ENCODE measurements at places on chromosomes 3 and 15.

GRCh38 chr3:196774848-196775422 is 35.3 kb downstream of the PAK2 start:
- DNase-seq = no peak

DNA sequence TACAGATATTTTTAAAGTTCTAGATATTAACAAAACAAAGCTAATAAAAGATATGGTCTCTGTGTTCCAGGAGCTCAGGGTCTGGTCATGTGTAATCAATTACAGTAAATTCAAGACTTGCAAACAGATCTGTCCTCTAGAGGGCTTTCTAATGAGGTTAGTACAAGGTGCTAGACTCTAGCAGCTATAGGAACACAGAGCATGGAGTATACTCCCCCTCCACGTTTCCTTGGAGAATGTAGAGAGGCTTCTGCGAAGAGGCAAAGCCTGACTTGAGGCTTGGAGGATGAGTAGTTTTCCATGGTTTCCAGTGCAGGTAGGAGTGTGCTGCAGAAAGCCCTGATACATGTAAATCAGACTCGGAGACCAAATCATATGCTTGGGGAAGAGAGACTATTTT is 32.7 kb upstream of the DLG1 start:
- no peak for DNase-seq

- no peak for DNase-seq
These were observed 62.0 kb downstream of the PLD1 start for GRCh38 chr3:171748064-171748924.

DNA sequence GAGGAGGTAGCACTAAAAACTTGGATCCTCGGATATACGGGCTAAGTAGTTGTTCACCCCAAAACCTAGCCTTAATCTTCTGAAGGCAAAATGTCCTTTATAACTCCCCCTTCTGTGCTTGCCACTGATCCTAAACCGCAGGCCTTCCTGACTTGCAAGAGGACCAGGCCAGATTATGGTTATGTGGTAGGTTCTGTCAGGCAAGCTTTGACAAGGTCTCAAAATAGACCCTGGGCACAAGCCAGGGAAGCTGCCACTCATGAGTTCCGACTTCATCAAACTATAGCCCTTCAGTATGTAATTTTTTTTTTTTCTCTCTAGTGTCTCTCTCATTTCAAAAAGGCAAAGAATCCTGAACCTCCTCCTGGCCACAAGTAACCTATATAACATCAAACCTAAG is 3.2 kb downstream of the LRRFIP2 start:
- DNase-seq = no peak

- no peak for DNase-seq
These were observed 40.0 kb downstream of the ATP13A3 start for GRCh38 chr3:194446754-194447153.

DNA sequence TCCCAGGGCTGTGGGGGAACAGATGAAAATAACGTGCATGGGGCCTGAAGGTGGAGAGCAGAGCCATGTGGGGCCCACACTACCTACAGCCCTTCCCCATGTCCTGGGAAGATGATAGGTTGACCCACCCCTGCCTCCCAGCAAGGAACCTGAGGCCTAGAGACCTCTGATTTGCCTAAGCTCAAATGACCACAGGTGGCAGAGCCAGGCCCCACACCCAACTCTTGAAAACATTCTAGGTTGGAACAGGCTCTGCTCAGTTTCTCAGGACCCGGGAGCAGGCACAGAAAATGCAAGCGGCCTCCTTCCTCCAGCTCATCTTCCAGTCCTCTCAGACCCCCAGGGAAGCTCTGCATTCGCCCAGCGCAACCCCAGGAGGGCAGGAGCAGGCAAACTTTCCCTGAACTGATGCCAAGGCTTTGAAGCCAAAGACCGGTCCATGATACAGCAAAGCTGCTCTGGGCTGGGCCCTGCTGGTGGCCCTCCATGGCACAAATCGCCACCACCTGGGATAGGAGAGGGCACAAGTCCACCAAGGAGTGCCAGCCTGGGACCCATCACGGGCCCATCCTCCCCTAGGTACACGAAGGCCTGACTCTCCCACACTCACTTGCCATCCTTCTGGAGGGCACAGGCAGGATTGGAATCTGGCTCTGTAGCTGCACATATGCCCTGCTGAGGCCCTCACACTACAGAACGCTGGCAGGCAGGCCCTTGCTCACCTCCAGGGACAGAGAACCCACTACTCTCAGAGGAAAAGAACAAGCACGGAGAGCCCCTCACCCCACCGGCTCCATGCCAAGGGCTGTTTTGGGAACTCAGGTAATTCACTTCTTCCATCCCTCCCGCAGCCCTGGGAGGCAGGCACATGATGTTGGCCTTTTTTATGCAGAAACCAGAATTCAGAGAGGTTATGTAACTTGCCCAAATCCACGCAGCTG is 51.0 kb upstream of the FURIN start:
- DNase-seq = no peak

DNA sequence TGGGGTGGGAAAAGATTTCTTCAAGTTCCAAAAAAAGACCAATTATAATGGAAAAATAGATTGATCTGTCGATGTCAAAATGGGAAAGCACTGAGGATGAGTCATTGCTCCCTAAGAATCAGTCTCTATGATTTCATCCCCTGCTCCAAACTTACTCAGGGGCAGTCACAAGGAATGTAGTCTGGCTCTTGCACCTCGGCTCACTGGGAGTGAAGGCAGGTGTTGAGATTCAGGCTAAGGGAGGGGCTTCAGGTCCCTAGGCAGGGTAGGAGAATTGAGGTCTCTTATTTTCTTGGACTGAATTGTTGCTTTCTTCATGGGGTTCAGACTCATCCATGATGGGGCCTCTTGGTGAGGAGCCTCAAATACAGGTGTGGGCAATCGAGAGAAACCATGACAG is 14.2 kb downstream of the ESYT3 start:
- no peak for DNase-seq

DNA sequence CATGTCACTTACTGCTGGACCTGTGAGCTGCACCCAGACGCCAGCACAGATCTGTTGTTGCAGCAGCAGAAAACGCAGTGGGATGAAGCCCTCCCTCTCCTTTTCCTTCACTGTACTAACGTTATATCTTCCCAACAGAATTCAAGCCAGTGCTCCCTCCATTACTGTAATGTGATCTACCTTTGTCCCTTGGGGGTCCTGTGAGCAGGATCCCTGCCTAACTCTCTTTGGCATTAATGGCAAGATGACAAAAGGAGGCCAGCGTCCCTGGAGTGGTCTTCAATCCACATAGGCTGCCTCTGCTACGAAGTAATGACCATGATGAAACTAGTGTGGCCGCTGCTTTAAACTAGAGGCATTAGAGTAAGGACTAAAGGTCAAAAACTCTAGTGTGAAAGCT is 69.3 kb upstream of the SOX14 start:
- DNase-seq = no peak

DNA sequence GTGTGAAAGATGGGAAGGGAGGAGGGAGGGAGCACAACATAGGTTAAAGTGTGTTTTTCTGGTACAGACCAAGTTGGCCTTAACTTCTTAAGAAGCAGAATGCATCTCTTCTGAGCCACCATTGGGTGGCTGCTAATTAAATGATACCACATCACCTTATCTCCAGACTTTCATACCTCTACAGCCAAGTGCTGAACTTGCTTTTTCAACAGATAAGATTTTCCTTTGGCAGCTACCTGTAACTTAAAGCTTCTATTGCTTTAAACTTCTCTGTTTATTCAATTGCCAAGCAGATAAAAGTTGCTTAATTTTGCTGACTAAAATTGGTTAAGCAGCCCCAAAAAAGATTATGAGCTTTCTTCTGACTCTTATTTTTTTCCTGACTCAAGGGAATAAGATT is 292.4 kb upstream of the SGO1 start:
- DNase-seq = no peak

GRCh38 chr3:107978131-107979055 is 112.4 kb downstream of the CD47 start:
- DNase-seq = no peak

DNA sequence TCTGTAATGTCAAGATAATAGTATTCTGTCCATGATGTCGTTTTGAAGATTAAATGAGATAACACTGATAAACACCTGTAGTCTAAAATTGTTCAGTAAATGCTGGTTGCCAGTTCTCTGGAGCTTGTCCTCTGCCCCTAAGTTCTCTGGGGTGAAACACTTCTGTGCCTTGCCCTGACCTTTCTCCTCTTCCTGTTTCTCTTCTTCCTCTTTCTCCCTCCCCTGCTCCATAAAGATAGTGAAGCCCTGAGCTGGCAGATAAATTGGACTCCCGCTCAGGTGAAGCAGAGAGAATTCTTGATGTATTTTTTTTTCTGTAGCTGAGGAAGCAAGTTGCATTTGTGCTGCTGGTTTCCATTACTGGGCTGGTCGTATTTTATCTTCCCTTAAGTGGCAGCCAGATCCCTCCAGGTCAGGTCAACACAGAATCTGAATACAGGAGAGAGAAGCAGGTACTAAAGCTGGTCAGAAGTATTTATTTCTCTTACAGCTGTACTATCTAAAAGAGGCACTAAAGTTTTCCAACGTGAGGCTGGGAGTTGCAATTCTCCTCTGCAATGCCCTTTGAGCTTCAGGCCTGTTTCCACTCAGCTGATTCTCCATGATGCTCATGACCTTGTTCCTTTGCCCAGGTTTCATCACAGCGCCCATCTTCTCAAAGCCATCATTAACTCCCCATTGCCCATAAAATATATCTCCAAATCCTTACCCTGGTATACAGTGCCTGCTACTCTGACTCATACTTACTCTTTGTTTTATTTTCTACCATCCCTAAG is 319.3 kb upstream of the CFAP20DC start:
- DNase-seq = no peak

- DNase-seq = no peak
These were observed 47.7 kb downstream of the CMSS1 start for GRCh38 chr3:99865321-99865720.

- DNase-seq = no peak
These were observed 72.0 kb upstream of the RASGRP1 start for GRCh38 chr15:38636597-38636996.

- no peak for DNase-seq
These were observed 5.4 kb upstream of the ACAN start for GRCh38 chr15:88797663-88798339.

DNA sequence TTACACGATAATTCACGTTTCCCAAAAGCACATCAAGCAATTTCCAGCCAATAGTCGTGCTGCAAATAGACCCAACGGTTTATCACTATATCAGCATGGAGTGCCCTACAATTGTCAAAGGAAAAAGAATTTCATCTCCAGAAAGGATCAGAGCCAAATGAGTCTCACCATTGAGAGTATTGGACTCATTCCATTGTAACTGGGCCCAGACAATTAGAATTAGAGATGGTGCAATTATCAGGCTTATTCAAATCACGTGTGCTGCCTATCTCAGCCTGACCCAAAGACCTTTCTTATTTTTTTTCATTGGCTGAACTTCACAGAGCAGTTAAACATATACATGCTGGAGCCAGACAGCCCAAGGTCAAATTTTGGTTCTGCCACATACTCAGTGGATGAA is 87.0 kb upstream of the LRTM1 start:
- no peak for DNase-seq

DNA sequence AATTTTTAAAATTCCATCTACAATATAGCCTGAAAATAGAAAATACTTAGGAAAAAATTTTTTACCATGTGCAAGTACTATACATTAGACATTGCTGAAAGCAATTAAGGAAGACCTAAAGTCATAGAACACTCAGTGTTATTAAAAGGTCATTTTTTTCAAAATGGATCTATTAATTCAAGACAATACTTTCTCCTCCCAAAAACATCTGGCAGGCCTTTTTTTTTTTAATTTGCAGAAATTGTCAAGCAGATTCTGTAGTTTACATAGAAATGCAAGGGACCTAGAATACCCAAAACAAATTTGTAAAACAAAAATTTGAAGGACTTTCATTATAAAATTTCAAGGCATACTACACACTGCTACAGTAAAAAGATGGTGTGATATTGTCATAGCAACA is 238.4 kb upstream of the VEPH1 start:
- no peak for DNase-seq

DNA sequence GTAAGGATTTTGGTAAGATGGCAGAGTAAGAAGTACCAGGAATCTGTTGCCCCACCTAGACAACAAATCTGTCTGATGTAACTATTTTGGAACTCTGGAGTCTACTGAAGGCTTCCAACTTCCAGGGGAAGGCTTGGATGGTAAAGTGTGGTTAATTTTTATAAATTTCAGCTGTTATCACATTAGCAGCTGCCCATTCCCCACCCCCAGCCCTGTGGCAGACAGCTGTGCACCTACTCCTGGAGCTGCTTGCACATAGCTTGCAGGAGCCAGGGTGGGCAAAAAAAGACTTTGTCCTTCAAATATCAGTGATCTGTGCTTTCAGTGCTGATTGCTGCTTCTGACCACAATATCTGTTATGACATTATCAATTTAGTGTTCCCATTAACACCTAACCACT is 47.4 kb downstream of the FRMD5 start:
- no peak for DNase-seq

- DNase-seq = no peak
These were observed 448.8 kb downstream of the GRM7 start for GRCh38 chr3:7309641-7310102.

- no peak for DNase-seq
These were observed 88.2 kb downstream of the CPN2 start for GRCh38 chr3:194262925-194263305.

DNA sequence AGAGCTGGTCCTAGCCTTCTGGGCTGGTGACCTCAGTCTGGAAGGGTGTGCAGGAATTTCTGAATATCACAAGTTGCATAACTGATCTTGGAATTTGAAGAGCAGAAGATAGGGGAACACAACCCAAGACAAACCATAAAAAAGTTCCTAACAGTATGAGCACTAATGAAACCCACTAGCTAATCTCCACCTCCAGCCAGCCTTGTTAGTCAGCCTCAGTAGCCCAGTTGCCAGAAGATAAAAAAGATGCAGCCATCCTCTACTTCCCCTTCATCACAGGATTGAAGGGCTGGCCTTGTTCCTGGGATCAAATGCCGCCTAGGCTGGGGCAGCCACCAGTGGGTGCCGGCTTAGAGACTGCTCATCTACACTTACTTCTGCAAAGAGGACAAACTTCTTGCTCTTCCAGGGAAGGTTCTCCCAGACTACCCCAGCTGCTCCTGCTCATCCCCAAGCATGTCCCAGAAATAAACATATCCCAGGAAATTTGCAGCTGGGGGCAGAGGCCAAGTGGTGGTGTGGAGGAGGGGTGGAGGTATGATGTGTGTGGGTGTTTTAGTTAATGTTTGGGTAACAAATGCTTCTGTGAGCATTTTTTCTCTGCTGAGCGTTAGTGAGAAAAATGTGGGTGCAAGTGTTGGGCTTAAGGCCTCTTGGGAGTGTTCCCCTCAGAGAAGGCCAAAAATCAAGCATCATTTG is 9.2 kb upstream of the ITGA11 start:
- no peak for DNase-seq

All from natural killer cell treated with Interleukin-12 subunit alpha and Interleukin-12 subunit beta and Interleukin-15 and Interleukin-18, amount 100 ng/mL, for 72 hours (primary cell).